Heart right ventricle (tissue), 16 donors: ENCODE measurements at places on chromosomes 6 and 20. TPM values are rescaled to one million over a fixed set of nuclear protein-coding genes. Genes with fewer than 3 reads are reported as not detected.

Gene GJA10
- polyA plus RNA-seq: not detected

Gene ECT2L
- 0.28 TPM for polyA plus RNA-seq

Gene USP49
- polyA plus RNA-seq: 2.0 TPM

Gene PABPC1L
- polyA plus RNA-seq: 2.6 TPM

Gene FAM229B
- 68.0 TPM for polyA plus RNA-seq

Gene CLDN20
- not detected for polyA plus RNA-seq

Gene PACRG
- 5.3 TPM for polyA plus RNA-seq

Gene AFG1L
- 1.9 TPM for polyA plus RNA-seq

Gene SLC26A8
- 0.03 TPM for polyA plus RNA-seq

Gene TBX18
- polyA plus RNA-seq: 2.3 TPM

Gene C20orf202
- 0.23 TPM for polyA plus RNA-seq
